ENCODE measurements at places on chromosomes 6 and 20.

GRCh38 chr6:63792736-63793464 lies 157.3 kb downstream of the PHF3 start:
- DNase-seq, result no peak

GRCh38 chr6:146289816-146290588 lies 253.6 kb upstream of the RAB32 start:
- no peak for DNase-seq

- no peak for DNase-seq
Observed at GRCh38 chr20:15201602-15202001, 864.2 kb upstream of the FLRT3 start.

GRCh38 chr6:144216668-144217218 lies 66.4 kb downstream of the STX11 start:
- no peak for DNase-seq

DNA sequence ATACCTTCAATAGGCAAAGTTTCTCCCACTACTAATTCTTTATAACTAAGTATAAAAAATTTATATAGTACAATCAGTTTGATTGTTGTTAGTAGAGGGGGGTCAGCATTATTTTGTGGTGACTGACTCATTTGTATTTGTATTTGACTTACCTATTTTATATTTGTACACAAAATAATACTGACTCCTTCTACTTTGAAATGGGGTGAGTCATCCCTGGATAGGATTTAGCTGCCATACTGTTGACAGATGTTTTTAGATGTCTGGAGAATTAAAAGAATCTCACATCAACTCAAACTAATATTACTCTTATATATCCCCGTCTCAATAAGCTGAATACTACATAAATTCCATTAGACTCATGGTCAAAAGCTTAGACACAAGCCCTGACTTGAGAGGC lies 114.9 kb downstream of the FRK start:
- DNase-seq, result no peak

GRCh38 chr20:9628589-9628988 lies 114.2 kb downstream of the LAMP5 start:
- no peak for DNase-seq

DNA sequence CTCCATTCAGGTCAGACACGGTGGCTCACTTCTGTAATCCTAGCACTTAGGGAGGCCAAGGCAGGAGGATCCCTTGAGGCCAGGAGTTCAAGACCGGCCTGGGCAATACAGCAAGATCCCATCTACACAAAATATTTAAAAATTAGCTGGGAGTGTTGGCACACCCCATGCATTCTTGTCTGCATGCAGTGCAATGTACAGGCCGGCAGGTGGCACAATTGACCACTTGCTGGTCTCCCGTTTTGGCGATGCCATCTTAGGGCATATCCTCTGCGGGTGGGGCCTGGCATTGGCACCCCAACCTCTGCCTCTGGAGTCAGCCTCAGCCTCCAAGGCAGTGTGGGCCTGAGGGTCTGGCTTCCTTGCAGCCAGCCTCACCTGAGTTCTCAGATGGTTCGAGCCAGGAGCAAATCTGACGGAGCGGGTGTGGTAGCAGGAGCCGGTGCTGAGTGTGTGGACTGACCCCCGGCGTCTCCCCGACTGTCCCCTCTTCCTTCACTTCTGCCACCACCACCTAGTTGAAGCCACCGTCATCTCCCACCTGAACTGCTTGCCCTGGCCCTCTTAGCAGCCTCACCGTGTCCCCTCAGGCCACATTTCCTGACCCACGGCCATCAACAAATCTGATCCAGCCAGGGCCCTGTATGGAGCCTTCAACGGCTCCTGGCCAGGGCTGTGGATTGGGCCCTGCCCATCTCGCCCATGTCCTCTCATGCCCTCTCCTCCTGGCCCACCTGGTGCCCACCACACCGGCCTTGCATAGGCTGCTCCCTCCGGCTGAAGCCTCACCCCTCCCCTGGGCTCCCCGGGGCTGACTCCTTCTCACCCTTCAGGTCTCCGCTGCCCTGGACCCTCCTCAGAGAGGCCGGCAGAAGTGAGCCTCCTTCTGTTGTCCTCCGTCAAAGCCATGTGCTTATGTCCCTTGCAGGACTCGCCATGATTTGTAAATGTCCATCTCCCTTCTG lies 44.0 kb downstream of the EFCAB8 start:
- peak; percentile 62 for DNase-seq

GRCh38 chr6:13407709-13408695 lies 79.4 kb downstream of the GFOD1 start:
- DNase-seq, result no peak

DNA sequence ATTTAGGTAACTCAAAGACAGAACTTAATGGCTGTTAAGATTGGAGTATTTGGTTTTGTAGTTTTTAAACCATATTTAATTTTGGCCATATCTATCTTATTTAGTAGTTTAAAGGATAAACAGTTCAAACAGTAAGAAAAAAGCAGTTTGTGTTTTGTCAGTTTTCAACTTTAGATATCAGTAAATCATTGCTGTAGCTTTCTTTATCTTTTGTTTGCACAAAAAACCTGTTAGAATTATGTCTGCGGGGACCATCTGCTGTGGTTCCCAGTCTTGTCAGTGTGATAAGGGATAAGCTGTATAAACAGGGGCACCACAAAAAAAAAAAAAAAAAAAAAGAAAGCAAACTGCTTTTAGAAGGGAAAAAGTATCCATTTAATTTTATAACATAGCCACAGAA lies 40.9 kb downstream of the CDKAL1 start:
- DNase-seq, result no peak

DNA sequence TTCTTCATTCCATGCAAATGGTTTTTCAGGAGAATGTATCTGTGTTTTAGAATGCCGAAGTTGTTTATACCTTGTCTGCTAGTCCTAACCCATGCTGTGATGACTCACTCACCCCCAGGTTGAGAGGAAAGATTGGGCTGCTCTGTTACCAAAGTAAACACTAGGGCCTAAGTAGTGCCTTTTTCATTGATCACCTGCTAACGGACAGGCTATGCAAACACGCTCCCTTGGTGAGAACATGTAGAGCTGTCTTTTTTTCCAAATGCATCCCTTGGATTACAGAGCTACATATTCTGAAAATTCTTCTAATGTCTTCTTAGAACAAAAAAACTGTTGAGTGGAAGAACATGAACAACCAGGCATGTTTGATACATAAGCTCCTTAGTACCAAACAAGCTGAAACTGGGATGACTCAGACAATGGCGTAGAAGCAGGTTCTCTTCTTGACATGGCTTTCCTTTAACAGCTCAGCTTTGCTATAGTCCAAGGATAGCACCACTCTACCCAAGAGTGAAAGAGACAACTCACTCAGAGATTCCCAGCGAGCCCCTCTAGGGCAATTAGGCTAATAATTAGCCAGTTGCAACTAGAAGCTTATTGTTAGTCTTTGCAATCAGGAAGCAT lies 20.5 kb downstream of the PERP start:
- DNase-seq, result no peak

GRCh38 chr6:143934867-143935266 lies 70.6 kb downstream of the ZC2HC1B start:
- DNase-seq, result no peak

GRCh38 chr6:41191569-41191968 lies 9.4 kb downstream of the TREML2 start:
- peak; percentile 12 for DNase-seq

GRCh38 chr6:96611342-96611991 lies 48.5 kb downstream of the FHL5 start:
- DNase-seq, result no peak
